ENCODE measurements at places on chromosomes 5 and 9.
A peak's percentile ranks its signal among the peaks of the same experiment; 100 is the strongest.

DNA sequence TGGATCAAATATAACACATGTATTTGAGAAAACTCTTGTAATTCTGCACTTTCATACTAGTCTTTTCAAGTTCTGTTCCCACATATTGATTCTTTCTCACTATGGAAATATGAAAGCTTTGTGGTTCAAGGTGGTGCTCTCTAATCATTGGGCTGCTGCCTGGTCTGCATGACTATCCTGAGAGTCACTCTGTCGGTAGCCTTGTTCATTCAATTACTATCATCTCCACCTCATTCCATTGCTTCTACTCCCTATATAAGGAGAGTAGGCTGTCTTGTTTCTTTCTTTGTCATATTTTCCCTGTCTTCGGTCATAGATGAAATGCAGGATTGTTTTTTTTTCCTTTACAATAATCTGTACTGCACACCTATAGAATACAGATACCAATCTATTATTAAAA, 341.4 kb upstream of the ACTBL2 start:
- no peak for DNase-seq

DNA sequence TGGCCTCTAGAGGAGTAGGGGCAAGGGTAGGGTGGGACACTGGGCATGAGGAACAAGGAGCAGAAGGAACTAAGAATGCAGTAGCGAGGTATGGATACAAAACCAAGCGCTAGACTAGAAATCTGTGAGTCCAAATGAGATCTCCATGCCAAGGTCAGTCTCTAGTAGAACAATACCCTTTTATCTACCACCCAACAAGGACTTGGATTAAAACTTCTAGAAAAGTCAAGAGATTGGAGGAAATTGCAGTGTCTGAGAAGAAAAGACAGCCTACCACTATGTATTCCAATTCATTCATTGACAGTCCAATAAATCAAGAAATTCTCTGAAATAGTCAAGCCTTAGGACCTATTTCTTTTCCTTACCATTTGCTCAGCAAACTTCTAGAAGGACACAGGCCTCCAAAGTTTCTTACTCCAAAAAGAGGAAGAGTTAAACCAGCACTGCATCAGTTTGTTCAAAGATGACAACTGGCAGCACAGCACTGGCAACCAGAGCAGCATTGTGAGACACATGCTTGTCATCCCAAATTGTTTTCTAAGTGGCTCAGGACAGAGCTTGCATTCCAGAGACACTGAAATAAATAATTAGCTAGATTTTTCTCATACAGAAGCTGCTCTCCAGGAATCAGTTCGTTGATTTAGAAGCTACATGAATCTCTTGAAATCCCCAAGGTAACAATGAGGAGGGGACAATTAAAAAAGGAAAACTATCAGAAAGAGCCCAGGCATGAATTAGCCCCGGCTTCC, 22.6 kb downstream of the ABCA1 start:
- DNase-seq: peak; percentile 24

GRCh38 chr5:139377226-139377625, 5.9 kb downstream of the SLC23A1 start:
- no peak for DNase-seq

- DNase-seq: no peak
Measured at GRCh38 chr5:82584631-82585030, 306.5 kb upstream of the RPS23 start.

DNA sequence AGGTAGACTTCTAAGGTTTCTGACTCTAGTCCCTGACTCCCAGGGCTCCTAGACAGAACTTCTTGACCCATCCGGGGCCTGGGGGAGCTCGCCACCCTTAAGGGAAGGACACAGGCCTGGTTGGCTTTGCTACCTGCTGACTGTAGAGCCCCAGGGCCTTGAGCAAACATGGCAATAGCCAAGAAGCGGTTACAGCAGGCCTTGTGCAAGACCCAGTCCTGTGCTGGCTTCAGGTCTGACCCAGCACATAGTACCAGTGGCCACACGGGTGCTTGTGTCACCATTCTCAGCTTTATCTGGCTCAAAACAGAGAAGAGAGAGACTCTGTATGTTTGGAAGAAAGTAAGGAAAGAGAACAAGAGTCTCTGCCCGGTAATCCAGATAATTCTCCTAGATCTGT, 41.8 kb downstream of the AP3B1 start:
- no peak for DNase-seq

All from cardiac fibroblast (primary cell).